ENCODE measurements at places on chromosomes 12 and 14.
A peak's percentile ranks its signal among the peaks of the same experiment; 100 is the strongest.

GRCh38 chr12:51306507-51306906, 17.5 kb downstream of the BIN2 start:
- no peak for DNase-seq

DNA sequence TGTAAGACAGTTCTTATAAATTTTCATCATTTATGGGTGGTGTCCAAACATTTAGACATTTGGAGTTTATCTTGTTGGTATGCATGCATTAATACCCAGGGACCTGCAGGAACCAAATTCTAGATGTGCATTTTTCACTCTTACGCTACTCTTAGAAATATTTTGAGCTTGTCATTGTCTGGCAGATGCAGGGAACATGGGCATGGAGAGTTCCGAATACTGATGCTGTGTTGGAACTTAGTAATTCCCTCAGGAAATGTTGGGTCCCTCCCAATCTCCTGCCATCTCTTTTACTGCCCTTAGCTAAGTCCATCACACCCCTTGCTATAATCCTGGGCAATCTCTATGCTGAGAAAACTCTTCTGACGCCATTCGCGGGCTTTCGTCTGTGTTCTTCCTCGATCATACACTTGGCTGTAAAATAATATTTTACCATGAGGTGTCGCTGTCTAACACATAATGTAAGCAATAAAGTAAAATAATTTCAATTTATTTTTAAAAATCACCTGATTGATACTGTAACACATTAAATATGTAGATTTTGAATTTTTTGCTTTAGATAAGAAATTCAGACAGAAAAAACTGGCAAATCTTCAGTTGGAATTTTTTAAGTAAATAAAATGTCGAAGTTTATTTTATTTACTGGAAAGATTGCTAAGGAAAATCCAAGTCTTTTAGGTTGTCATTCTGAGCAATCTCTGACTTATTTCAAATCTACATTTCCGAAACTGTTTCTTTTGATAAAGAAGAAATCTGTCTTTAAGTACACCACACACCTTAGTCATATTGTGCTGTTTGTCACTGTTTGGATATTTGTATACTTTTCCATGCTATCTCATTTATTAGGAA, 304.1 kb upstream of the SSTR1 start:
- DNase-seq, result peak; percentile 50

DNA sequence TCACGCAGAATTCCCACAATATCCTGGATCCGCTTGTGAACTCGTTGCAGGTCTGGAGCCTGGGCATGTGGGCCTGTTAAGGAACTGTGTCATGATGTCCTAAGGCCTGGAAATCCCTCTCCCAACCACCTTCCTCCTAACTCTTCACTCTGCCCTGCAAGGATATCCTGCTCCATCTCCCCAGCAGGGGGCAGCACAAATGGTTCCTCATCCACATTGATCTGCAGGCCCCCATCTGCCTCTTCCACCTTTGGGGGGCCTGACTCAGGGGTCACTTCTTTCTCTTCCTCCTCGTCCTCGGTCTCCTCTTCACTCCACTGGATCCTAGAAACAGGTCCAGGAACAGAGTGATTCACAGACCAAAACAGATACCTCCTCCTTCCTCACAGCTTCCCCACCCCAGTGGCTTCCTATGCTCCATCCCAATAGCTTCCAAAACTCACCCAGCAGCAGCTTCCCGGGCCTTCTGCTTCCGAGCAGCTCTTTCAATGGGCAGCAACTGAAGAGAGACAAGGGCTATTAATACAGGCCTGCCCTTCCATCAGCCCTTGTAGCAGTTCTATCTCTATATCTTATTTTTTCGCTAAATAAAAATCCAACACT, 4.5 kb downstream of the NOP2 start:
- peak; percentile 74 for DNase-seq

- DNase-seq, result no peak
Observed at GRCh38 chr12:43198608-43199007, 353.4 kb downstream of the ADAMTS20 start.

DNA sequence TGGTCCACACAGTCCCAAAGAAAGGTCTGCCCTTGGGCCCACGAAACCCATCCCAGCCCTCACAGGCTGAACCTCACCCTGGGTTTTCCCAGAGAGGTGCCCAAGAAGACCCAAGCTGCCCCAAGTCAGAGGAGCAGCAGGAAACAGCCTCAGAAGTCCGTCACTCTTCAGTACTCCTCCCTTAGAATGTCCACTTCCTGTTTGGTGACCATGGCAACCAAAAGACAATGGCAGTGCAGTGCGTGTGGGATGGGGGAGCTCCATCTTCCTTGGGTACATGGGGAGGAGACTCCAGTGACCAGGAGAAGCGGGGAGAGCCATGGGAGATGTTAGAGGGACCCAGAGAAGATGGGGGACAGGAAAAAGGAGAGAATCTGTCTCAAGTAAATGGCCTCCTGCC, 11.3 kb downstream of the SELPLG start:
- no peak for DNase-seq

DNA sequence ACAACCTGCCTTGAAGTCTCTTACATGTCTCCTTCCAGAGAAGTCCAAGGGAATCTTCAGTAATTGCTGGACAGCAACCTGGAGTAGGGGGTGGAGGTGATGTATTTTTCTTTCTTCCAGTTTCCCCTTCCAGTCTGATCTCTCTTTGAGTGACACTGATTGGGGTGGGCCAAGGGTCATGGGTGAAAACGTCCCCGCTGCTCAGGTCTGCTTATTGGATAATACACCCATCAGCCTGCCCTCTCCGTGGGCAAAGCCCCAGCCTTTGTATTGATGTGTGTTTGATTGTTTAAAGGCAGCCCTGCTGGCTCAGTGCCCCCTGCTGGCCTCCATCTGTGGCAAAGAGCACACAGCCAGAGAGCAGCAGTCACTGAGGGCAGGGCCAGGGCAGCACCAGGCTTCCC, 35.7 kb upstream of the ATP2A2 start:
- no peak for DNase-seq

- no peak for DNase-seq
Observed at GRCh38 chr12:116502141-116502725, 56.9 kb upstream of the MAP1LC3B2 start.
